ENCODE measurements at places on chromosomes 11 and 22.

DNA sequence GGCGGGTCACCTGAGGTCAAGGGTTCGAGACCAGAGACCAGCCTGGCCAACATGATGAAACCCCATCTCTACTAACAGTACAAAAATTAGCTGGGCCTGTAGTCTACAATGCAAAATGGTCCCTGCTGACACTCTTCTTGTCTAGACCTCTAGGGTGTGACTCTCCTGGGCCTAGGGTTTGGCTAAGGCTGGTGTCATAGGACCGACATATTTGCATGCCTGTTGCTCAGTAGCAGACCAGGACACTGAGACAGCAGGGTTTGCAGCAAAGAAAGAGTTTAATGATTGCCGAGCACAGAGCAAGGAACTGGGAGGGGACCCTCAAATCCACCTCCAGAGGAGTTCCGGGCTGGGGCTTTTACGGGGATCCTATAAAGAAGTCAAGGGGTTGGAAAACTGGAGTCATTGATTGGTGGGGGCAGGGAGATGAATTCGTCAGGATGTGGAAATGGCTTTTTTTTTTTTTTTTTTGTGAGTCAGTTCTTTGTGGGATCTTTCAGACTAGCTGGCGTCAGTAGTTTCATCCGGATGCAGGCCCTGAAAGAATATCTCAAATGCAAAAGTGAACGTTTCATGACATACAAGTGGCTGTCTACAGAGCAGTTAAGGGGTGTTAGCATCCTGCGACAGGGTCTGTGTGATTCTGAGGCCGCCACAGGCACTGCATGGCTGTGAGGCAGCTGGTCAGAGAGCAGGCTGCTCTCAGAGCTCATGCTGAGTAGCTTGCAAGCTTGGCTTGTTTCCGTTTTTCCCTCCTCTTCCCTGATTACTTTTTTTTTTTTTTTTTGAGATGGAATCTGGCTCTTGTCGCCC lies 27.2 kb upstream of the A4GALT start:
- no peak for DNase-seq

DNA sequence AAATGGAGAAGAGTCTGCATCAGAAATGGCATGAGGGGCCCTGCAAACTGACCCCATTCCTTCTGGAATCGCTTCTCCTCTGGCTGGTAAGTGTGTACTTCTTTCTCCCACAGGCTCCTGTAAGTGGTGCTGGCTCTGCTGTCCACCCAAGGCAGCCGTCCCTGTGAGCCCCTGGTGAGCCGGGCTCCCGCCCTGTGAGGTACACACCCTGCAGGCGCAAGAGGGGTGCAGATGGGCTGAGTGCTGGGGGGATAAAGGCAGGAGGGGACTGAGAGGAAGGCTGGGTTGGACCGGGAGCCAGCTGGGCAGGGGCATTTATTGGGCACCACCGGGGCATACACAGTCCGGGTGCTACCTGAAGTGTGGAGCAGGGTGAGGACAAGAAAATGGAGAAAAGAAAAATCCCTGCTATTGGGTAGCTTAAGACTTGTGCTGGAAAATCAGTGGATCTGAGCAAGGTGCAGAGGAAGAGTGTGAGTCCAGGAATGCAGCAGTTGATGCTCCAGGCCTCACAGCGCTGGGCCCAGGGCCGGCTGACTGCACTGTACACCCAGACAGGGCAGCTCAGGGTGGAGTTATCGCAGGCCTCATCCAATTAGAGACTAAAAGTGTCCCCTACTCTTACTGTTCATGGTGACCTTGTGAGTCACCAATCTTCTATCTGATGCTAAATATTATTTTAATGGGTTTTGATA lies 455.1 kb upstream of the B3GAT1 start:
- no peak for DNase-seq

DNA sequence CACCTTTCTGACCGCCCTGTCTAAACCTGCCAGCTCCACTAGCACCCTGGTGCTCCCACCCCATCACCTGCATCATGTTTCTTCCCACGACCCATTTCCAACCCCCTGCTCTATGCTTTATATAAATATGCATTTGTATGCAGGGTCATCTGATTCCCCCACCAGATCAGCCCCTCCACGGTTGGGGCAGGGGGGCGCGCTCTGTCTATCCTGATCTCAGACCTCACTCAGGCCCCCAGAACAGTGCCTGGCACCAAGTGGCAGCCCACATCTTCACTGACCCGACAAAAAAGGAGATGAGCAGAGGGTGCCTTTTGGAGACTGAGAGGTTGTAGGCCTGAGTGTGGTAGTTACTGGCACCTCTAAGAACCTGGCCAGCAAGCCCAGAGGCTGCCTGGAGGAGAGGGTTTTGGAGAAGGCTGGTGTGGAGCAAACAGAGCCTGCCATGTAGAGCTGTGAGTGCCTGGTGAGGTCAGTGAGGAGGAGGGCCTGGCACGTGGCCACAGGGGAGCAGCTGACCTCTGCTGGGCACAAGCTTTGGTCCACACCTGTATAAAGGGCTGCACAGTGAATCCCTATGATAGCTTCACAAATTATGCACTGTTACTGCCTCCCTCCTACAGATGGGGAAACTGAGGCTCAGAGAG lies 86.3 kb upstream of the RTL6 start:
- no peak for DNase-seq

GRCh38 chr11:35402751-35403660 lies 16.4 kb downstream of the SLC1A2 start:
- DNase-seq, result no peak

GRCh38 chr11:125167292-125167953 lies 2.9 kb downstream of the PKNOX2 start:
- DNase-seq, result no peak

GRCh38 chr11:77322506-77322905 lies 21.0 kb upstream of the GDPD4 start:
- no peak for DNase-seq

- no peak for DNase-seq
Observed at GRCh38 chr11:90243534-90243933, 20.7 kb upstream of the CHORDC1 start.

DNA sequence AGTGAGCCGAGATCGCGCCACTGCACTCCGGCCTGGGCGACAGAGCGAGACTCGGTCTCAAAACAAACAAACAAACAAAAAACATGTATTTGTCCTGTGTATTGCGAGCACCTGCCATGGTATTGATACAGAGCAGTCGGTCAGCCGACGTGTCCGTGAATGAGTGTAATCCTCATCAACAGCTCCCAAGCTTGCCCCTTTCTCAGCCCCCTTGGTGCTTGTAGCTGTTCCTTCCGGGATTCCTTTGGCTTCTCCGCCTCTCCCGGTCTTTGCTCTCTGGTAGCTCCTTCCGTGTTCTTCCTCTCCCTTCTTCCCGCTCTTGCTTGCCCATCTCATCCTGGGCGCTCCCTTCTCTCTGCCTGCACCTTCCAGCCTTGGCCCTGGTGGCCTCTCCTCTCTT lies 10.9 kb downstream of the ZNF74 start:
- DNase-seq, result no peak
